ENCODE measurements at places on chromosomes 7 and 10.

DNA sequence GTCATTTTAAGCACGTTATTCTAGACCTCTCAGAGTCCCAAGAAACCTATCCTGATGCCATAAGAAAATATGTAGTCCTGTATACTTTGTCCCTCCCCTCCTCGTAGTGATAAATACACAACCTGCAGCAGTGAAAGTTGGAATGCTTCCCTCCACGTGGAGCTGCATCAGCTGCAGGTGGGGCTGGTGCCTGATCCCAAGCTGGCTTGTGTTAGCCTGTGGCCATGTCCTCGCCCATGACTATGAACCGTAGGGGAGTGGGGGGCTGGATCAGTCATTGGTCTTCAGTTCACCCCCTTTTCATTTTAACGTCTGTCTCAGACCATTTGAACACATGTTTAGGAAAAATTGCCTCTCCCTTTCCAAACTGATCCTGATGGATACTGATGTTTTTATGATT, 171.4 kb upstream of the HABP2 start:
- DNase-seq = no peak

GRCh38 chr10:44261710-44262455, 123.0 kb downstream of the CXCL12 start:
- DNase-seq = no peak

- DNase-seq = no peak
Measured at GRCh38 chr7:26504411-26505120, 212.9 kb downstream of the SNX10 start.

DNA sequence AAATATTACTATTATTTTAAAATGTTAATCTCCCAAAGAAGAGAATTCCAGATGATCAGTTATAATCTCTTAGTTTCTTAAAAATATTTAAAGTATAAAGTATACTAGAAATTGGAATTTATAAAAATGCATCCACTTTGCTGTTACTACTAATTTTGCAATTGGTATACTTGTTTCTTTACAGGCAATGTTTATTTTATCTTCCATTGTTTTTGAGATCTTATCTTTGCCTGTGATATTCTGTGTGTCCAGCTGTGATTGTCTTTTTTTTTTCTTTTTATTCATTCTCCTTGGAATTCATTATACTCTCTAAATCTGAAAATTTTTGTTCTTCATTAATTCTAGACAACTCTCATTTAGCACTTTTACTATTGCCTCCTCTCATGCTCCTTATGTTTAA, 652.6 kb downstream of the TNS3 start:
- DNase-seq = no peak

- DNase-seq = peak; percentile 87
Measured at GRCh38 chr7:33109005-33109757, at the start of gene RP9. Gene RP9, minus strand, starts transcription at chr7:33109404. Its CDS starts 32 bp downstream, at chr7:33109372.

DNA sequence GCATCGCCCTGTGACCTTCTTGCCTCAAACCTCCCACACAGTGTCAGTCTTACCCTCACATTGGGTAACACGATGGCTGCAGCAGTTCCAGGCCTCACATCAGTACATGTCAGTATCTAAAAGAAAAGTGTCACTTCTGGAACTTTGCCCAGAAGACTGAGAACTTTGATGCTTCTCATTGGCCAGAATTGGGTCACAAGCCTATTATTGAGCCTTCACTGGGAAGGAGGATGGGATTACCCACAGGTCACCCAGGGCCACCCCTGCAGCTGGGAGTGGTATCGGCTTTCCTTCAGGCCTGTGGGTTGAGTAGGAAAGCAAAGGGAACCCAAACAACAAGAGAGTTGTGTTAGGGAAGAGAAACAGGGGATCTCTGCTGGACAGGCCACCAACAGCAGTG, 111.5 kb downstream of the NPY start:
- no peak for DNase-seq

- peak; percentile 38 for DNase-seq
Measured at GRCh38 chr10:7649673-7650300, 17.0 kb downstream of the ITIH5 start.

DNA sequence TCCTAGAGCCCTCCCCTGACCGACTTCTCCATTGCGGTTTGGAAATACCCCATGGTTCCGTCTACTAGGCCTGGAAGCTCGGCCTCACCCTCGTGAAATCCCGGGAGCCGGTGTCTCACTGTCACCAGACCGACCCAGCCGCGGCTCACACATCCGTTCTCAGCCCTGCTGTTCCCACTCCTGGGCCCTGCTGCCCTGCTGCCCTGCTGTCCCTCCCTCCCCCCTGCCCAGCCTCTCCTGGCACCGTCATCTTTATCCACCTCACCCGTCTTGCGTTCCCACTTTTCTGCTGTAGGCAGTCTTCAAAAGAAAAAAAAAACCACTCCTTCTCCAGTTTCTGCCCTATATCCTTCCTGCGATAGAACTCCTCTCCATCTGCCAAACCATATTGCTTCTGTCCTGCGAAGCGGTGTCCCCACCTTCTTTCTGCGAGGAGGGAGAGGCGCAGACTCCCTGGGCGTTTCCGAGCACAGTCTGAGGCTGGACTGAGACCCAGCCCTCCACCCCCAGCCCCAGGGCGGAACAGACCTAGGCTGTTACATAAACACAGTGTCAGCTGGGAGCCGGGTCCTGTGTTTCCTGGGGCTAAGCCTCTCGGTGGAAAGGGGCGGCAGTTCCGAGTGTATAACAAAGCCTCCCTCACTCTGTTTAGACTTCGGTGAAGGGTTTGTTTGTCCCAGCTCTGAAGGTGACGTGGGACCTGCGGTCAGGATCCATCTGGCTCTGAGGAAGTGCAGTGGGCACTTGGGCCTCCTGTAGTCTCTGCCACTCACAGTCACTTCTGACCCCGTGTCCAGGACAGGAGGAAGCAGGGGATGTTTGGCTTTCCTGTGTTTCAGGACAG, 2.8 kb downstream of the AGAP3 start:
- no peak for DNase-seq

Measured in LoVo (cell line).